ENCODE measurements at places on chromosomes 13 and 19.

DNA sequence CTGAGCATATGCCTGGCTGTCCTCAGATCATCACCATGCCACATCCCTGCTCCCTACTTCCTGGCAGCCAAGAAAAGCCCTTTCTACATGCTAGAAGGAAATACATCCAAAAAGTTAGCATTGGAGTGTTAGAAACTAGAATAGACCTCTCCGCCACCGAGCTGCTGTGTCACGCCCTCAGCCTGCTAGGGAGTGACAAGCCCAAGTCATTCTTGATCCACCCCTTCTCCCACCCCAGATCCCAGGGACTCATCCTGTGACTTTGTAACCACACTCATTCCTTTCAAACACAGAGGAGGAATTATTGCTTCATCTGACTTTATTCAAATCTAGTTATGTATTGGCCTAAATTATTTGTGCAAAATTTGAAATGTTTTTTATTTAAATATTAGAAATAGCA is 45.3 kb downstream of the POLR1D start:
- H3K4me1 ChIP-seq, result no peaks in the 10 kb centered on the region
- no peaks in the 10 kb centered on the region for H3K27me3 ChIP-seq
- no peak overlapping the region for H3K27ac ChIP-seq

DNA sequence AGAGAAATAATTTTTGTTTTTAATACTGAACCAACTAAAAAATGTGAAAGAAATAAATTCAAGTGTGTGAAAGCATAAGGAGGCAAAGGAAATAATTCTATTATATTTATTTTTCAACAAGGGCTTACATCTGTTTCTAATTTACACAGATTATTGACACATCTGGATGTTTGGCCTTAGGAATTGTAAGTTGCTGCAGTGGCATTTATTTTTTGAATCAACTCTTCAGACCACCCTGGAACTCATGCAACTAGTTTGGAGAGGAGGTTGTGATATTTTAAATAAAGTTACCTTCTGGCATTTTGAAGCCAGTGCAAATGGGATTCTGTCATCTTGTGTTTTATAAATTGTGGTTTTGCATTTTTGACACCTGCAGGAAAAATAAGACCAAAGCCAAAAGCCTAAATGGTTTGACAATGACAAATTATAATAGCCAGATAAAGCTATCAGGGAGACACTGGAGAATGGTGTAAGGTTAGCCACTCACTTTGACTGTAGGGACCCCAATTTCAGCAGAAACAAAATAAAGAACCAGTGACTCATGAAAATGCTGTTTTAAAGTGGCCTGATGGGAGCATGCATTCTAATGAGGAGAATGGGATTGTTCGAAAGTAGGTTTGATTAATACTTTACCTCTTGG is 192.9 kb downstream of the KLF5 start:
- H3K27ac ChIP-seq, result no peak overlapping the region
- H3K27me3 ChIP-seq, result no peaks in the 10 kb centered on the region
- H3K4me3 ChIP-seq, result no peak overlapping the region
- no peak for DNase-seq
- no peaks in the 10 kb centered on the region for H3K4me1 ChIP-seq

DNA sequence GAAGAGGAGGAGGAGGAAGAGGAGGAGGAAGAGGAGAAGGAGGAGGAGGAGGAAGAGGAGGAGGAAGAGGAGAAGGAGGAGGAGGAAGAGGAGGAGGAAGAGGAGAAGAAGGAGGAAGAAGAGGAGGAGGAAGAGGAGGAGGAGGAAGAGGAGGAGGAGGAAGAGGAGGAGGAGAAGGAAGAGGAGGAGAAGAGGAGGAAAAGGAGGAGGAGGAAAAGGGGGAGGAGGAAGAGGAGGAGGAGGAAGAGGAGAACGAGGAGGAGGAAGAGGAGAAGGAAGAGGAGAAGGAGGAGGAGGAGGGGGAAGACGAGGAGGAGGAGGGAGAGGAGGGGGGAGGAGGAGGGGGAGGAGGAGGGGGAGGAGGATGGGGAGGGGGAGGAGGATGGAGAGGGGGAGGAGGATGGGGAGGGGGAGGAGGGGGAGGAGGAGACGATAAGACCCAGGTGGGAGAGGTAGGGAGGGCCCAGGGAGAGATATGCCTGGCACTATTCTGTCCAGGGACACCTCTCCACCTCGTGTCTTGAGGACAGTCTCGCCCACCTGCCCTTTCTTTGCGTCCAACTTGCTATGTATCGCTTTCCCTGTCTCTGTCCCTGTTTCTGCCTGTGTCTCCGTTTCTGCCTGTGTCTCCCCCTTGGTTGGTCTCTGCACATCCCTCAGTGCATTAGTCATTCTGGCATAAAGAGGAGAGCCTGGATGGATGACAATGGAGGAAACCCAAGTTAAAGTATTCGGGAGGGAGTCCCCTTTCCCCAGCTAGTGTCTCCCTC is 7.1 kb upstream of the KLK5 start:
- peaks cover 6% of the 10 kb centered on the region for H3K27me3 ChIP-seq
- no peak overlapping the region for H3K27ac ChIP-seq
- H3K4me3 ChIP-seq, result no peak overlapping the region
- no peaks in the 10 kb centered on the region for H3K4me1 ChIP-seq
- H3K36me3 ChIP-seq, result no peaks in the 10 kb centered on the region

GRCh38 chr13:96492766-96493165 is 402.9 kb downstream of the HS6ST3 start:
- no peak for DNase-seq
- no peaks in the 10 kb centered on the region for H3K4me1 ChIP-seq
- H3K4me3 ChIP-seq, result no peak overlapping the region
- H3K27me3 ChIP-seq, result no peaks in the 10 kb centered on the region
- no peaks in the 10 kb centered on the region for H3K36me3 ChIP-seq
- H3K27ac ChIP-seq, result no peak overlapping the region

DNA sequence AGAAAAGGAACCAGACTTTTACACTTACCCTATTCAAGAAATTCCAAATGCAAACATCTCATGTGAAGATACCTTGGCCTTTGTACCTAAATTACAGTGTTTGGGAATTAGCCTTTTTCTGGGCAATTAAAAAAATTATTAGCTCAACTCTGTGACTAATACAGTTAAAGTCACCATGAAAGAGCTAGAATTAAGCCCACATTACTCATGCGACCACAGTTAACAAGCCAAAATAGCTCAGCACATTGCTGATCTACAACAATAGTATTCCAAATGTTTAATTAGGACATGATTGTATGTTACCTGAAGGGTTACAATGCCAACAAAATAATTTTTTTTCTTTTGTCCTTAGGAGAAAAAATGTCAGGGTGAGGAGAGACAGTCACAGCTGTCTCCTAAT is 263.6 kb upstream of the GPC6 start:
- H3K4me1 ChIP-seq, result no peaks in the 10 kb centered on the region
- H3K27me3 ChIP-seq, result no peaks in the 10 kb centered on the region

DNA sequence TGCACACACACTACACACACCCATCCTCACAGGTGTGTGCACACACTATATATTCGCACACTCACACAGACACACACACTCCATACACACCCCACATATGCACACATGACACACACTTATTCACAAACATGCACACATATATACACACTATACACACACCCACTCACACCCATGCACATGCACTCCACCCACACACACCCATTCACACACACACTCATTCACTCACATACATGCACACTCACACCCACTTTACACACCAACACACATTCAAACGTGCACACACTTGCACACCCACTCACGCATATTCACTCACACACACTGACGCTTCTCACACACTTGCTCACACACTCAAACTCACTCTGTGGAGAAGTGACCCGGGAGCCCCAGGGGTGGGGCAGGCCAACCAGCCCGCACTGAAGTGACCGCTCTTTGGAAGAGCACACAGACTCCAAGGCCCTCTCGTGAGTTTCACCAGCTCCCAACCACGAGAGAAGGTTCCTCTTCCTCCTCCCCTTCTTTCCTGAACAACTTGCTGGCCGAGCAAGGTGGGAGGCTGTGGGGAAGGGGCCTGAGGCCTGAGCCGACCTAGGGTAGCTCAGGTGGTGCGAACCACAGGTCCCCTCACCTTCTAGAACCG is 86.1 kb upstream of the TM9SF2 start:
- H3K27me3 ChIP-seq, result no peaks in the 10 kb centered on the region
- H3K4me3 ChIP-seq, result peak overlapping the region; percentile 52
- DNase-seq, result no peak

DNA sequence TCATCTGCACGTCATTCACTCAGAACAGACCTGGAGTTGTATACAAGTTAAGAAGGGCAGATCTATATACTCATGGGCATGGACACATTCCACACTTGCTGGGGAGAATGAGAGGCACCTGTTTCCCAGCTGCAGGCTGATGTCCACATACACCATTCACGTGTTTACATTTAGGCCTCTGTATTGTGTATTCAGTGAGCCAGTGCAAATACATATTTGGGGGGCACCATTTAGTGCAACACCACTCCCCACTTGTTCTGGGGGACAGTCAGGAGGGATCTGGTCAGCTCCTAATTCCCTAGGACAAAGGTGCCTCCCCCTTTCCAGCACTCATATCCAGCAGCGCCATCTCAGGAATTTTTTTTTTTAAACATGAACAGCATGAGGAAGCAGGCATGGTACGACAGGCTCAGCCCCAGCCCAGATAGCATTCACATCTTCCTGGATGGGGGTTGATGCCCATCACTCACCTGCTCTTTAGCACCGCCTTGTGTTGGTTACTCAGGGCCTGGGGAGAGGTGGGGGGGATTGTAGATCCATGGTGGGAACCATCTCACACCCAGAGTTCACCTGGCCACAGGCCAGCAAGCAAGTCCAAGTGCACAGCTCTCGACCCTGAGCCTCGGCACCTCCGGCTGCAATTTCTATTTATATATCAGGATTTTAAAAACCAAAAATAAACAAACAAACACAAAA is 56.9 kb upstream of the ZNF254 start:
- no peak overlapping the region for H3K27ac ChIP-seq
- no peak for DNase-seq
- H3K4me3 ChIP-seq, result no peak overlapping the region
- peaks cover 34% of the 10 kb centered on the region for H3K4me1 ChIP-seq

DNA sequence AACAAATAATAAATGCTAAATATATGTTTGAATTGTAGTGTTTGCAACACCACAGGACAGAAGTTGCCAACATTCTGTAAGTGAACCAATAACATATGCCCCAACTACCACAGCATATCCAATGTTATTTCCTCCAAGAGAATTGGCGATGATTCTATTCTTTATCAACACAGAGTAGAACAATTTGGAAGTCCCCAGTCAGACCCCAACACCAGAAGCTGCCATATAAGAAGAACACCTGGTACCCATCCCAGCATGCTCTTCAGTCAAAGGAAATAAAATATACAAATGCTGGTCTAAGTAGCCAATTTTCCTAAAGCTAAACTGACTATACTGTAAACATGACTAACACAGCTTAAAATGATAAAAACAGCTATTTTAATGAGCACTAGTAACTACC is 145.7 kb downstream of the KLF12 start:
- no peak for DNase-seq
- H3K4me3 ChIP-seq, result no peak overlapping the region
- H3K27me3 ChIP-seq, result no peaks in the 10 kb centered on the region
- peaks cover 25% of the 10 kb centered on the region for H3K36me3 ChIP-seq
- H3K27ac ChIP-seq, result no peak overlapping the region

GRCh38 chr13:66224663-66225062 is 1005.5 kb downstream of the PCDH9 start:
- H3K4me3 ChIP-seq, result no peak overlapping the region
- no peaks in the 10 kb centered on the region for H3K36me3 ChIP-seq
- no peak overlapping the region for H3K27ac ChIP-seq
- H3K4me1 ChIP-seq, result no peaks in the 10 kb centered on the region

DNA sequence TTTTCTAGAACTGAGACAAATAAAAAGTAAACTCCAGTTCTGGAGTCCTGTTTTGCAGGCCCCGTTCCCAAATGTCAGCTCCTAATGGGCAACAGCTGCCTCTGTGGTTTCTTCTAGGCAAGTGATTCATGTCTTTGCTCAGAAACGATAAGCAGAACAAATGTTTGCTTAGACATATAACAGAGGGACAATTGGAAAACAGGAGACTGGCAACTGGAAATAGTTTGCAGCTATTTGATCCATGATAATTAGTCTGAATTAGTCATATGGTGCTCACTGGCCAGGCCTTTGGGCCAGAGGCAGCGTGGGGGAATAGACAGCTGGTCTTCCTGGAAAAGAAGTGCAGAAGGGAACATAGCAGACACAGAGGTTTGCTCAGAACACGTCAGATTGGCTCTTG is 29.2 kb upstream of the TSHZ3 start:
- DNase-seq, result no peak
- no peak overlapping the region for H3K27ac ChIP-seq
- H3K4me3 ChIP-seq, result no peak overlapping the region
- H3K4me1 ChIP-seq, result peaks cover under 1% of the 10 kb centered on the region
- H3K27me3 ChIP-seq, result no peaks in the 10 kb centered on the region

GRCh38 chr13:80726868-80727267 is 385.9 kb upstream of the SPRY2 start:
- H3K4me3 ChIP-seq, result no peak overlapping the region
- no peaks in the 10 kb centered on the region for H3K27me3 ChIP-seq
- no peak for DNase-seq
- no peaks in the 10 kb centered on the region for H3K4me1 ChIP-seq
- H3K27ac ChIP-seq, result no peak overlapping the region

- peak overlapping the region; percentile 85 for H3K4me3 ChIP-seq
- peaks cover 34% of the 10 kb centered on the region for H3K4me1 ChIP-seq
- H3K36me3 ChIP-seq, result no peaks in the 10 kb centered on the region
- H3K27ac ChIP-seq, result no peak overlapping the region
- no peak for DNase-seq
Measured at GRCh38 chr13:76884186-76884906, 1.9 kb downstream of the KCTD12 start.

- H3K4me3 ChIP-seq, result no peak overlapping the region
- H3K27ac ChIP-seq, result no peak overlapping the region
- no peak for DNase-seq
- H3K27me3 ChIP-seq, result no peaks in the 10 kb centered on the region
- H3K4me1 ChIP-seq, result no peaks in the 10 kb centered on the region
Measured at GRCh38 chr19:11007962-11008532, 47.2 kb downstream of the SMARCA4 start.

DNA sequence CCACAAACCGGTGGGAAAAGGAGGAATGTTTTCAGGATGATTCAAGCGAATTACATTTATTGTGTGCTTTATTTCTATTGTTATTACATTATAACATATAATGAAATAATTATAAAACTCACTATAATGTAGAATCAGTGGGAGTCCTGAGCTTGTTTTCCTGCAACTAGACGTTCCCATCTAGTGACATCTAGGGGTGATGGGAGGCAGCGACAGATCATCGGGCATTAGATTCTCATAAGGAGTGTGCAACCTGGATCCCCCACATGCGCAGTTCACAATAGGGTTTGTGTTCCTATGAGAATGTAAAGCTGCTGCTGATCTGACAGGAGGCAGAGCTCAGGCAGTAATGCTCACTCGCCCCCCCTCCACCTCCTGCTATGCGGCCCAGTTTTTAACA is 54.5 kb downstream of the SPTBN4 start:
- no peak overlapping the region for H3K4me3 ChIP-seq
- peaks cover 3% of the 10 kb centered on the region for H3K4me1 ChIP-seq
- H3K27ac ChIP-seq, result no peak overlapping the region
- no peak for DNase-seq

- no peak overlapping the region for H3K4me3 ChIP-seq
- H3K27ac ChIP-seq, result no peak overlapping the region
- DNase-seq, result no peak
Measured at GRCh38 chr13:73090116-73090822, 31.5 kb downstream of the KLF5 start.

GRCh38 chr13:104318121-104318520 is 1251.9 kb upstream of the SLC10A2 start:
- H3K27ac ChIP-seq, result no peak overlapping the region
- no peak for DNase-seq
- H3K4me3 ChIP-seq, result no peak overlapping the region

- no peak overlapping the region for H3K4me3 ChIP-seq
- no peak overlapping the region for H3K27ac ChIP-seq
- H3K36me3 ChIP-seq, result peaks cover 24% of the 10 kb centered on the region
- H3K27me3 ChIP-seq, result no peaks in the 10 kb centered on the region
- no peak for DNase-seq
- H3K4me1 ChIP-seq, result peaks cover 4% of the 10 kb centered on the region
Measured at GRCh38 chr19:3443840-3444694, 36.3 kb downstream of the SMIM24 start.

Data from CD4-positive, alpha-beta T cell (primary cell).